ENCODE measurements at places on chromosomes 3 and 15.

- DNase-seq, result no peak
Observed at GRCh38 chr3:43203022-43203421, 83.3 kb upstream of the SNRK start.

GRCh38 chr15:81069909-81070308 lies 64.2 kb upstream of the CFAP161 start:
- no peak for DNase-seq

- no peak for DNase-seq
Observed at GRCh38 chr3:185290266-185290665, 36.4 kb upstream of the EHHADH start.

GRCh38 chr3:32045091-32045915 lies 61.1 kb upstream of the GPD1L start:
- DNase-seq, result peak; percentile 18

DNA sequence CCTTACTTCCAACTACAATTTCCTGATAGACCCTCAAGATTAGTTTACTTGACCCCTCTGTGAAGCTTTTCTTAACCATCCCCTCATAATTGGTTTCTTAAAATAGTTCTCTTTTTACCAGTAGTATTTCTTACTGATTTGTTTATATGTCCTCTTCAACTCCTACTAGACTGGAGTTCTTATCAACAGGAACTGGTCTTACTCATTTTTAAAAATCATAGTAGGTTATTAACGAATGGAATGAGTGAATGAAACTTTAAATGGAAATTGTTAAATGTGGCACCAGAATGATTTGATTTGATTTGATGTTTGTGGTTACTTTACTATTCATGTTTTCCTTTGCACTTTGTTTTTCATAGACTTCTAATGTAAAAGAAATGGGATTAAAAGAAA lies 91.5 kb downstream of the NEO1 start:
- DNase-seq, result no peak

GRCh38 chr3:32553459-32553858 lies 17.2 kb downstream of the DYNC1LI1 start:
- no peak for DNase-seq

GRCh38 chr15:29903028-29903427 lies 80.8 kb upstream of the TJP1 start:
- DNase-seq, result no peak

- DNase-seq, result no peak
Observed at GRCh38 chr15:36294359-36294758, 285.1 kb upstream of the CDIN1 start.

- no peak for DNase-seq
Observed at GRCh38 chr3:46971742-46972141, 4.8 kb downstream of the CCDC12 start.

- DNase-seq, result no peak
Observed at GRCh38 chr3:65030014-65030627, 342.3 kb upstream of the ADAMTS9 start.

- no peak for DNase-seq
Observed at GRCh38 chr3:32083702-32084270, 22.6 kb upstream of the GPD1L start.

- DNase-seq, result no peak
Observed at GRCh38 chr15:68494573-68495110, 62.7 kb upstream of the ITGA11 start.

- DNase-seq, result peak; percentile 59
Observed at GRCh38 chr3:66403323-66403990, 97.4 kb downstream of the LRIG1 start.

DNA sequence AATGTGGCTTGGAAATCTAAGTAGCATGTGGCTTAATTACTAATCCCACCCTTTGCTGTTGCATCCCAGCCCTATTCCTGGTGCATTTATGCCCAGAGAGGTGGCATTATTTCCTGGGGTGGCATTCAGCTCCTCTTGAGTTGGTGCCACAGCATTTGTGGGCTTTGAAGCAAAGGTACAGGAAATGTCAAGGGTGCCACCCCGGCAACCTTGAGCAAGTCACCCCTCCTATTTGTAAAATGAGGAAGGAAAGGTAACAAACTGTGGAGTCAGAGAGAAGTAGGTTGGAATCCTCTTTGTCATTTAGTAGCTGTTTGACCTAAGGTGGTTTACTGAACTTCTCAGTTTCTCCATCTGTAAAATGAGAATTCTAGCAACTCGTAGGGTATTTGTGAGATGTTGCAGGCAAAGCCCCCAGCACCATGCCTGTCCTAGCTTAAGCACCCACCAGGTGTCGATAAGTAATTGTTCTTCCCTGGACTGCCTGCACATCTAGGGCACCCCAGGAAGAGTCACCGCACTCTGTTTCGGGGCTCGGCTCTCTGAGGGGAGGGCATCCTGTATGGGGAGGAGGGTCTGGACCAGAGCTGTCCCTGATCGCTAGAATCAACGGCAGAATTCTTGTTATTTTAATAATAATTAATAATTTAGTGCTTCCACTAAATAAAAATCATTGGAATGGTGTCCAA lies 17.1 kb downstream of the ISG20 start:
- no peak for DNase-seq

DNA sequence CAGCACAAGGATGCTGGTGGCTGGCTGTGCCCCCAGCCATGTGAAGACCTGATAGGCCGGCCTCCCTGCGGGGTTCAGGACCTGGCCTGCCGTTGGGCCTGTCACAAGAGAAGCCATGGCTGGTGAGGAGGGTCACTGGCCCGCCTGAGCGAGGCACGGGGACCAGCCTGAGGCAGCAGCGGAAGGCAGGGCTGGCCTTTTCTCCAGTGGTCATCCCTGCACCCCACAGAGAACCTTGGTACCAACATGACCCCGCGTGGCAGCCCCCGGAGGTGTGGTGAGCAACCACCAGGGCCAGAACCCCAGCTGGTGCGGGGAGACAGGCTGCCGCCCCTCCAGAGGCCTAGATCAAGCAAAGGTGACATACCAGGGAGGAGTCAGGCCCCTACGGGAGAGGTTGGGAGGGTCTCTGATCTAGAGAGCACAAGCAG lies 134.1 kb upstream of the MEF2A start:
- DNase-seq, result no peak

DNA sequence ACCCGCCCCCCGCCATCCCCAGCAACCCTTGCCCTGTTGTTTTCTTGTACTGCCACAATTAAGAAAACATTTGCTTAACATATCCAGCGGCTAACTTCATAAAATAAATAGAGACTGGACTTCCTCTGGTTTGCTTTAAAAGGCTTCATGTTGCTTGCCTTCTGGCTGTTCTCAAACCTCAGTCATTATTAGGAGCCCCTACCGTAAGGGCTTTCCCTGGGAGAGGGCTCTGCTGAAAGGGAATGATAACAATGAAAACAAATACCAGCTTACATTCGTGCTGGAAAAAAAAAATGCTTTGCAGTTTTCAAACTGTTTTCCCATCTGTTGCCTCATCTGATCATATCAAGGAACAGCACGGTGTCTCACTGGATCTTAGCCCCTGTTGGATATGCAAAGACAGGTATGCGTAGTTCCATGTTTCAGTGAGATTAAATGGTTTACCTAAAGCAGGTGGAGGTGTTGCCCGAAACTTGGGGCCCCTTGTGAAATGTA lies 77.2 kb upstream of the VGLL4 start:
- DNase-seq, result no peak

DNA sequence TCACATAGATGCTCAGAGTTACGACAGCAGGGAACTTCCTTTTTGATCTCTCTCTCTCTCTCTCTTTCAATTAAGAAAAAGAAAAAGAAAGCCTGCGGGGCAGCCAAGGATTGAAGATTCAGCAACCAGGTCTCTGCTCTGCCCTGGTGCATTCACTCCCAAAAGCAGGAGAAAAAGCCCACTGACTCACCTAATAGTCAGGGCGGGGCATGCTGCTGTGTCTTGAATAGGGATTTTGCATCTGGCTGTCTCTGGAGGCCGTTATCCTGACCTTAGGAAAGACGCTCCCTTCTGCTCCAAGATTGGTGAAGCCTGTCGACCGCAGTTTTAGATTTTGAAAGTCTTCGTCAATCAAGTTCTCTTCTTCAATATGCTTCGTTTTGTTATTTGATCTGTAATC lies 20.8 kb upstream of the ITGB5 start:
- peak; percentile 58 for DNase-seq

DNA sequence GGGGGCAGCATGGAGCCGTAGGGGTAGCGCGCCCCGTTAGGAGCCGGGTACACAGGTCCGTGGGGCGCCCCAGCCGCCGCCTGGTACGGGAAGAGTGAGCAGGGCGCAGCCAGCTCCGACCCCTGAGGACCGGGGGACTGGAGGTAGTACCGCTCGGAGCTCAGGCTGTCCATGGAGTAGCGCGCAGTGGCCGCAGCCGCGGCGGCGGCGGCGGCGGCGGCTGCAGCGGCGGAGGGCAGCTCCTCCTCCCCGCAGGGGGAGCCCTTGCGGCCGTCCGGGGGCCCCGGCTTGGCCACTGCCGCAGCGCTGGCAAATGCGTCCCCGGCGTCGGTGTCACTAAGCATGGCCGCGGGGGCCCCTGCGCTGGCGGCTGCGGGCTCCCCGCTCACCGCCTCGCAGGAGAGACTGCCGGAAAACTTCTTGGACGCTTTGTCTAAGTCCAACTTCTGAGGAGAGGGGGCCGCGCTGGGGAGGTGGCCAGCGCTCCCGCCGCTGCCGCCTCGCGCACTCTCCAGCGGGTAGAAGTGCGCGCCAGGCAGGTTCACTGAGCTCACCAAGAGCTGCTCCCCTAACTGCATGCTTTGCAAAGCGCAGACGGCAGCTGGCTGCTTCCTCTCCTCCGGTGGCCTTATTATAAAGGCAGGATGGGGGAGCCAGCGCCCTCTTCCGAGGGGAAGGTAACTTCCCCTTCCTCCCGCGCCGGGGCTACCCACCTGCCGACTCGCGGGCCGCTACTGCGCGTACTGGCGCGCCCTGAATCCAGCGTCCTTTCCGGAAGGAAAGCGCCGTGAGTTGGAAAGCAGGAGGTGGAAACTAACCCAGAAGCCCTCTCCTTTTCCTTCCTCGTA lies at the start of gene EOMES:
TSS of gene EOMES (minus strand) at position 607 of the 848 bp plus-strand sequence. CDS start at position 578, 29 bp downstream.
- peak; percentile 91 for DNase-seq

DNA sequence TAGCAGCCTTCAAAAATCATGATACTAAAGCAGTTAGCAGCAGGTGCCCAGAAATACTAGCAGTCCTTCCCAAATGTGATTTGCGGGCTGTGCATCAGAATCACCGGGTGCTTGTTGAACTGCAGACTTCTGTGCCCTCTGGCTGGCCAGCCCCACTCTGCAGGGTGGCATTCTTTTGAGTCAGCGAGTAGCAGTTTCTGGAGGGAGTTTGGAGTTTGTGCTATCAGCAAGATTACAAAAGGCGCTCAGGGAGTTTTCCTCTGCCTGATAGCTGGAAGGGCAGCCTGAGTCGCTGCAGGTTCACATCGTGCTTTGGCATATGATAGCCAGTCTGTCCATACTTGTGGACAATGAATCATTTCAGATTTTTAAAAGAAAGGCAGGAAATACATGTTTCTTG lies 57.6 kb downstream of the CLDN11 start:
- peak; percentile 47 for DNase-seq

Measured in H7 (cell line).